G401 (cell line): ENCODE measurements at places on chromosomes 7 and 10. TPM values are rescaled to one million over a fixed set of nuclear protein-coding genes. Genes with fewer than 3 reads are reported as not detected.

NUDT13 gene
- not detected in 2 replicates for total RNA-seq

CCDC172 gene
- total RNA-seq = not detected in 2 replicates

- DNase-seq = no peak
Measured at GRCh38 chr7:77687747-77688144, 8.5 kb upstream of the RSBN1L start.

DNA sequence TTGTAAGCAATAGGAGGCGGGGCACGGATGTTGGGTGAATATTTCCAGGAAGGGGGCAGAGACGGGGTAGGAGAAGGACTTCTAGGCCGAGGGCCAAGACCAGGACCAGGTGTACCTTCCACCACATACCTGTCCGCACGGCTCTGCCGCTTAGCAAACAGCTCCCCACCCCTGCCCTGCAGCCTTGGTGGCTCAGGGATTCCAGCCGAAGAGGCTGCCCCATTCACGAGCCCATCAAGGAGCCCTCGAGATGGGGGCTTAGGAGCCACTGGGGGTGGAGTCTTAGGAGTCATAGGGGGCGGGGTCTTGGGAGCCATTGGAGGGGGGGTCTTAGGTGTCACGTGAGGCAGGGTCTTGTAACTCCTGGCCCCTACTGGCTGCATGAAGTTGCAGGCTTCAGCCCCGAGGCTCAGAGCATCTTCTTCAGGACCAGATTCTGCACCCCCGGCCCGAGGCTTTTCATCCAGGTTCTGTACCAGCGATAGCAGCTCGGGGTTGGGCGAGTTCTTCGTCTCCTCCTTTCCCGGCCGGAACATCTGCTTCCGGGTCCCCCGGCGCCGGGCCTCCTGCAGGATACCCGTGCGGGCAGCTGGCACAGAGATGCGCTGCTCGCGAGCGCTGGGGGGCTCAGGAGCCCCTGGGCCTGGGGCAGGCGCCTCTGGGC, 6.1 kb upstream of the MYOZ1 start:
- DNase-seq = peak; percentile 60

DNA sequence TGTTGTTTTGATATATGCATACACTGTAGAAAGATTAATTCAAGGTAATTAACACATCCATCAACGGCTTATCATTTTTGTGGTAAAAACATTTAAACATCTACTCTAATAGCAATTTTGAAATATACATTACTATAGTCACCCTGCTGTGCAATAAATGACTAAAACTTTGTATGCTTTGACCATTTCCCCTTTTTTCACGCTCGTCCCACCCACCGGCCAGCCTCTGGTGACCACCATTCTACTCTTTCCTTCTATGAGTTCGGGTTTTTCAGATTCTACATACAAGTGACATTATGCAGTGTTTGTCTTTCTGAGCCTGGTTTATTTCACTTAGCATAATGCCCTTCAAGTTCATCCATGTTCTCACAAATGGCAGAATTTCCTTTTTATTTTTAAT, 21.3 kb downstream of the CYCS start:
- no peak for DNase-seq

FAM241B gene
- total RNA-seq = 27.8 and 36.7 TPM in 2 replicates

- no peak for DNase-seq
Measured at GRCh38 chr10:26543567-26544306, 105.6 kb downstream of the APBB1IP start.

DNA sequence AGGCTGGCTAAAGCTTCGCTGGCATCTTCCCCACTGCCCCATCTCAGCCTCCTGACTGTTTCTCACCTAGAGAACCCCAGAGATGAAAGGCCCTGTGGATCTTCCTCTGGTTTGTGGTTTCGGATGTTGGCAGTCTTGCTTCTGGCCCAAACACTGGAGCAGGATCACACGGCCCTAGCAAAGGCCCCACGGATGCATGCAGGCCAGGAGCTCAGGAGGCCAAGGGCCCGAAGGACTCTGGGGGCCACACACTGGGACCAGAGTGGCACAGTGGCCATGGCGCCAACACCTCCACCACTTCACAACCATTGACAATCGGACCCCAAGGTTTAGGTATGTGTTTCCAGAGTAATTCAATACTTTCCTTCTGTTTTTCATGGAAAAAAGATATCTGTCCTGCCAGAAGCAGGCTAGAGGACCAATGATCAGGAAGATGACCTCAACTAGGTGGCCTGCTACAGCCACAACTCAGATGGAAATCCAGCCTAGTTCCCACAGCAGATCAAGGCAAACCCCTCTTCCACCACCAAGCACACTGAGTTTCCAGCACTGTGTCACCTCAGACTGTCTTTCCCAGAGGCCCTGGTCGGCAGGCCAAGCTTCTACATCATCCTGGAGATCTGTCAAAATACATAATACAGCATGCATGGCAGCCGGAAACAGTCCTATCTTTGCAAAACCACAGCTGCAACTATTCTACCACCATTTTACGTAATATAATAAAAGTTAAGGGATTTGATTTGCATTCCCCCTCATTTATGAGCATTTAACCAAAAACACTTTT, 53.0 kb downstream of the CTBP2 start:
- no peak for DNase-seq

- DNase-seq = no peak
Measured at GRCh38 chr7:150947241-150947745, 30.8 kb downstream of the KCNH2 start.
